EL (cell line): ENCODE measurements at places on chromosomes 2 and 18.

GRCh38 chr2:18001671-18002070 lies 123.2 kb downstream of the KCNS3 start:
- no peak for DNase-seq

DNA sequence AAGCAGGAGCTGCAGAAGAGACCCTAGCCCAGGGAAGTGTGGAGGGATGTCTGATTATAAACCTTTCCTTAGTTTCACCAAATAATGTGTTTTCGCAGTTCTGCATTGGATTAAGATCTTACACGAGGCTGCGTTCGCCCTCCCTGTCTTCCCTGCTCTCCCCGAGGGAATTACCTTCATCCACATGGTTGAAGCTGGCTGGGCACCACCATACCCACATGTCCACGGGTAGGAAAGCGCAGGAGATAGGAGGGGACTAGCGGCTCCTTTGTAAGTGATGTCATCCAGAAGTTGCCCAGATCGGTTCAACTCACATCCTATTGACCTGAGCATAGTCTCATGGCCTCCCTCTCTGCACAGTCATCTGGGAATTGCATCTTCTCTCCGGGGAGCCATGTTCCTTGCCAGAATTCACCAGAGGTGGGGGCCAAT lies 1.1 kb downstream of the TTL start:
- peak; percentile 81 for DNase-seq

DNA sequence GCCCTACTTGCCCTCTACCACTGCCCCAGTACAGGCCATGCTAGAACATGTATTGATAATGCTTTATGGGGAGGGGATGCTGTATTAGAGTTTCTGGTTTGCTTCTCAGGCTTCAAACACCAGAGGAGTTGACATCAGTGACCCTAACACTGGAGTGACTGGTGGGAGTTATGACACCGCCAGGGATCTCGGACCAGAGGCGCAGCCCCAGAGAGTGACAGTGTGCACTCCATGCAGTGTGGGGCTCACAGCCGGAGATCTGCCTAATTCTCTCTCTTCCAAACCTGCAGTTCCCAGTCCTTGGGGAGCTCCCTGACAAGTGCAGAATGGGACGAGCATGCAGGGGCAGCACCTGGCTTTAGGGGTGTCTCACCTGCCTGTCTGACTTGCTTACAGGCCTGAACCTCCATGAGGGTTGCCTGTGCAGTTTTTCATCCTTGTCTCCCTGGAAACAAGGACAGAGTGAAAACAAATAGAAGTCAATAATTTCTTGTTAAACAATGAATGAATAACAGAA lies 244.9 kb upstream of the MYT1L start:
- no peak for DNase-seq

DNA sequence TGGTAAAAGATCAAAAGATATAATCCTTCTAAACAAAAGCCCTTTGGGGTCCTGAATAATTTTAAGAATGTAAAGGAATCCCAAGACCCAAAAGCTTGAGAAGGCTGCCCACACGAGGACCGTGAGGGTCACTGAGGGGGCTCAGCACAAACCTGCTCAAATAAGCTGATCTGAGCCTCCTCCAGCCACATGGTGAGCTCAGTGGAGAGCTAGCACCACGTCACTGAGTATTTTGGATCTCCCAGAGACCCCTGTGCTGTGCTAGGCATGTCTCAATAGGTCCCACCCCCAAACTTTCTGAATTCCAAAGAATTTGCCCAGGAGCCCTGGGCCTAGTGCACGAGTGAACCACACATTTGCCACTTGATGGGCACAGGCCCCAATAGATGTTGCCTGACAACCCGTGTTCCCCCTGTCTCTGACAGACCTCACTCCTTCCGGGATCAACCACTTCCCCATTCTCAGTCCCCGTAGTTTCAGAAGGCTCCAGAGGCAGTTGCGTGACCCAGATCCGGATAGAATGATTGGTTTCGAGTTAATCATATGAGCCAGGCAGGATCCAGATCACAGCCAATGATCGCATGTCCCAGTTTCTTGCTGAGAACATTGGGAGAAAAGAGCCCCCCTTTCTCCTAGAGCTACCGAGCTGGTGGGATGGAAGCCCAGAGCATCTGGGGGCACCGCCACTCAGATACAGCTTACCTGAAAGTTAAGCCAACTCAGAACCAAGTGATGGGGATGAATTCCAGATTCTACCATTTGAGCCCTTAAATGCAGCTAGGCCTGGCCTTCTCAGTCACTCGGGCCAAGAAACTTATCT lies 203.8 kb downstream of the TNS1 start:
- DNase-seq, result no peak

- DNase-seq, result no peak
These were observed 1123.3 kb upstream of the ACVR2A start for GRCh38 chr2:146721486-146721885.

GRCh38 chr18:10726198-10727068 lies 200.6 kb downstream of the NAPG start:
- DNase-seq, result no peak

DNA sequence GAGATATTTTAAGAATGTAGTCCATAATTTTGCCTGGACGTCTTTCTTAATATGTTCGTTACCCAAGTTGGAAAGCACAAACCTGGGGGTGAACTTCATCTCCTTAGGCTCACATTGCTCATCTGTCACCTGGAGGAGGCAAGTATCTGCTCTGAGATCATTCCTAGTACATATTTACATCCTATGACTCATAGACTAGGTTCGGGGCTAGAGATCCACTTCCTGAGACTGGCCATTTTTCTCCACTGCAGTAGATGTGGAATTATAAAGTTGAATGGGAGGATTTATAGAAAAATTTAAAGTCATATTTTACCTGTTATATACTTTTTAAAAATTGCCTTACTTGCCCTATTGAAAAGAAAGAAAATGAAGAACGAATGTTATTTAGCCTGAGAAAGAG lies 77.5 kb upstream of the PROKR1 start:
- DNase-seq, result peak; percentile 56

GRCh38 chr2:100800915-100801314 lies 19.0 kb upstream of the NPAS2 start:
- DNase-seq, result no peak

DNA sequence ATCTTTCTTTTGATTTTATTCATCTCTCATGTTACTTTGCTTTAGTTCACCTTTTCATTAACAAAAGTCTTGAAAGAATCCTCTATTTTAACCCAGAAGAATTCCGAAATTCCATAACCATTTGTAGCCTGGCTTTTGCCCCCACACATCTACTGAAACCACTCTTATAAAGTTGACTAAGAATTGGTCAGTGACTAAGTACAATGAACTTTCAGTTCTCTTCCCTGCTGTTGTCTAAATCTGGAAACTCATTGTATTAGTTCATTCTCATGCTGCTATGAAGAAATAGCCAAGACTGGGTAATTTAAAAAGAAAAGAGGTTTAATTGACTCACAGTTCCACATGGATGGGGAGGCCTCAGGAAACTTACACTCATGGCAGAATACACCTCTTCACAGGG lies 49.9 kb upstream of the PNPT1 start:
- DNase-seq, result peak; percentile 75

GRCh38 chr2:139967665-139968064 lies 1187.5 kb upstream of the NXPH2 start:
- no peak for DNase-seq

DNA sequence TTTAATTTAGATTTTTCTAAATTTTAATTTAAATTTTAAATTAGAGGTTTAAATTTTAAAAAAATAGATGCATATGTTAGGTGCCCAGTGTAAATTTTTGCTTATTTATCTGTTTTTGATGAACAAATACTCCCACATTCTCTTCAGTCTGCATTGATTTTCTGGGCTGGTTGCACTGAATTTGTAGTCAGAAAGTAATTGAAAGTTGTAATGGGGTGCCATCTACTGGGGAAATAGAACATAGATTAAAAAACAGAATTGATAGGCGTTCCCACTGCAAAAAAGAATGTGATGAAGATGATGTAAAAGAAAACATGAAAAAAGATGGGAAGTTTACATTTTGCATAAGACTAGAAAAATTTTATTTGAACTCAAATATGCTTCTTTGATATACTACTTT lies 51.7 kb upstream of the CCDC85A start:
- DNase-seq, result peak; percentile 56

- no peak for DNase-seq
These were observed 337.4 kb upstream of the SLC14A2 start for GRCh38 chr18:45277908-45278307.

DNA sequence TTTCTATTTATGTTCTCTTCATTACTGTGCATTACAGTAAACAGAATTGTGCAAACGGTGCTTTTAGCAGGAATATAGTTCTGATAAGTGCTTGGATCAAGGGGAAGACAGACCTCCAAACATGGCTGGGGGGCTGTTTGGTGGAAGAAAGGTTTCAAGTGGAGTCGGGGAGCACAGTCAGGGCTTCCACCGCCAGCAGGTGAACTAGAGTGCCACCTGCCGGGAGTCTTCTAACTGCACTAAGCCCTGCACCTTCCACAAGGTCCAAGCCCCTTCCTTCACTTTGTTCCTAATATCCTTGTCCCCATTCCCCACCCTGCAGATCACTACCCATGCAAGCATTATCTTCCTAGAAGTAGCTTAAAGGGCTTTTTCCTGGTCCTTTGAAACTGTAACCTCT lies 11.1 kb downstream of the ONECUT2 start:
- no peak for DNase-seq

- peak; percentile 56 for DNase-seq
These were observed 40.1 kb downstream of the FBXO48 start for GRCh38 chr2:68426848-68427579.

DNA sequence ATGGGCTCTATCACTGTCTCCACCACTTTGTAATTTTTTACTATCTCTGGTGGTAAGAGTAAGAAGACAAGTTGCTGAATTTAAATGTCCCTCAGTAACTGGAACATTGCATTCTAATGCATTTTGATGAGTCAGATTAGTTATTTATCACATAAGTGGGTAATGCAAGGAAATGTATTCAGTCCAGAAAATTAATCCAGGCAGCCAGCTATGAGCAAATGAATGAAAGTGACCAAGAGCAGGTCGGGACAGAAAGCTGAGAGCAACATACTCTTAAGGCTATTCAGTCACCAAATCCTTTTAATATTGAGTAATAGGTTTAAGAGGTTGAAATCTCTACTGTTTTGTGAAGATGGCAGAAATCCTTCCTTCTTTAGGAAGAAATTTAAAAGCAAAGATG lies 265.5 kb upstream of the PARD3B start:
- DNase-seq, result no peak

DNA sequence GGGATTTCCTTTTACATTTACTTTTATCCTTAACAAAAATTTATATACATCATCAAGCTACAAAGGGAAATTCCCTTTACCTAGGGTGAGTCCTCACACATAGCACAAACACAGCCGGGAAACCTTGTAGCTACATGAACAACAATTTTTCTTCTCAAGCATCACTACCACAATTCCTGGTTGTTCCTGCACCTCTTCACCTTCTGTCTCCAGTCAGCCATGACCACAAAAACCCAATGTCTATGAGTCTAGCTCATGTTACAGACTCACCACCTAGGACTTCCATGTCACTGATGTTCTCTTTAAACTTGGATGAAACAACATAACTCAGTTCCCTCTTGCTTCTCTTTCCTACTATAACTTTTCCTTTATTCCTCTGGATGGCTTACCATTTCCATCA lies 460.4 kb downstream of the MBD2 start:
- no peak for DNase-seq

DNA sequence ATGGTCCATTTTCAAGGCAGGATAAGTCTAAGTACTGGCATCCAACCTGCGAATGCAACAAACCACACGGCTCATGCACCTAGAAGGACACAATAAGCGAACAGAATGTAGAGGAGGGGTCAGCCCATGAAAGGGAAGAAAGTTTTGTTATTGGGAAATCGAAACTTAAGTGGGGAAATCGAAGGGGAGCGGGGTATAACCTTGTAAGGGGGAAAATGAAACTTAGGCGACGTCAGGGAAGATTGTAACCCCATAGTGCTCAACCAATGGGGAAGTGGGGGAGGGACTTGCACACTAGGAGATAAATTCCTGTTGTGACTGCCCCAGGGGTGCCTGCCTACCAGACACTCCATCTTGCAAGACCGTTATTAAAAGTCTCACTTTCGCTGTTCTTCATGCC lies 15.6 kb upstream of the OTOF start:
- no peak for DNase-seq

DNA sequence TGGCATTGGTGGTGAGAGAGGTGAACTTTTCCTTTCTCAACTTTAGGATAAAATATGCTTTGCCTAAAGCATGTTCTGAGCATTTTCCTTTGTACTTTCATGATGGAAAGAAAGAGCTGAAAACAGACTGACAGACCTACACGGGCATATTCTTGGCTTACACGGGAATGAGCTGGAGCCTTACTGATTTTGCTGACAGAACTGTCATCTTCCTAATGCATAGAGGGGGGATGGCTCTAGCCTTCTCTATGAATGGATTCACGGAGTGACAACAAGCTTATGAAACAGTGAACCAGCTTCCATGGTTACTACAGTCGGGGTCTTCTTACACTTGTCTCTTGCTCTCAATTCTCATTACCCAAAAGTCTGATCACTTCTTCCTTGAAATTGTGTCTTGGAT lies 32.2 kb downstream of the FSHR start:
- no peak for DNase-seq

DNA sequence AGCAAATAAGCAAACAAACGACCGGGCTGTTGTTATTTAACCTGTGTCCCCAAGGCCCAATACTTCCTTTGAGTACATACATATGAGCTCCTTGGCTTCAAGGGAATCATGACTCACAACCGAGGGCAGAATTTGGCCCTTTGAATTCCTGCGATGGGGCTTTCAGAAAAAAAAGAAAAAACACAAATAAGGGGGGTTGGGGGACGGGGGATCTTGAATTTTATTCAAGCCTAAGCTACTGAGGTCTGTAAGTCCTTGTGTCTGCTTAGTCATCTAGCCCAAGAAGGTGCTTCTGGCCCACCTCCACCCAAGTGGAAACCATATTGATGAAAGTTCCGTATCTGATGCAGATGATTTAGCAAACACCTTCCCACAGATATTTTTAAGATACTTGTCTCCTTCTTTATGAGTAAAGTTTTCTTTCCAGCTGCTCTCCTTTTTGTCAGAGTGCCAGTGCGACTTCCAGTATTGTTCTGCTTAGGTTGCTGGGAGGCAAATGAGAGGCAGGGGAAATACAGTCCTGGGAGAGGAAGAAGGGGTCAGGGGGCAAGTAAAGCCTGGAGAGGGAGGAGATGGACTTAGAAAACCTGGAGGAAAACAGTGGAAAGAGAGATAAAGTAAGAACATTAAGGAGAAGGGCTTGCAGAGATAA lies 169.6 kb downstream of the ZEB2 start:
- DNase-seq, result peak; percentile 35

DNA sequence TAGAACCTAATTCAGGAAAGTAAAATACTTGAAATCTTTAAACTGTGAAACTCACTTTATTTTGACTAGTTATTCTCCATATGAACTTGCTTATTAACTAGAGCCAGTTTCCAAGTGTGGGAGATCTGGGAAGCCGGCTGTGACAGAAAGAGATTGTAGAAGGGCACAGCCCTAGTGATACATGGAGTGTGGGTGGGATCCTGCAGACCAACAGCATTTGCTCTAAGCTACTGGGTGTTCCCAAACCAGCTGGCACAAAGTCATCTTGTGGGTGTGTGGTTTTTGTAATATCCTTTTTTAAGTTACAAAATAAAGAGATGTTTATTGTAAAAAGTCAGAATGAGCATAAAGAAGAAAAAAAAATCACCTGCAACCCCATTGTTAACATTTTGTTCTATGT lies 3.4 kb downstream of the DUSP19 start:
- no peak for DNase-seq
